WTC11 (cell line): ENCODE measurements at places on chromosomes 2 and 18. TPM values are rescaled to one million over a fixed set of nuclear protein-coding genes. Genes with fewer than 3 reads are reported as not detected.

THOC1 gene
- total RNA-seq: 51.1 to 65.8 TPM (median 52.7 TPM) in 3 replicates

UGT1A4 gene
- 0.14 to 0.22 TPM in 2 of 3 replicates, not detected in the other for total RNA-seq

CAPN13 gene
- 1.7 to 2.4 TPM (median 2.0 TPM) in 3 replicates for total RNA-seq

SATB2 gene
- total RNA-seq: 14.9 to 22.1 TPM (median 16.6 TPM) in 3 replicates

LIPG gene
- total RNA-seq: 5.5 to 6.8 TPM (median 6.1 TPM) in 3 replicates

ANKRD23 gene
- 2.5 to 4.1 TPM (median 3.2 TPM) in 3 replicates for total RNA-seq

AKAIN1 gene
- total RNA-seq: not detected in 3 replicates

CAVIN2 gene
- total RNA-seq: 0.14 to 0.28 TPM (median 0.27 TPM) in 3 replicates

APCDD1 gene
- 5.3 to 7.1 TPM (median 5.5 TPM) in 3 replicates for total RNA-seq

CRACDL gene
- total RNA-seq: 0.50 to 0.89 TPM (median 0.72 TPM) in 3 replicates

HPCAL1 gene
- total RNA-seq: 10.5 to 12.4 TPM (median 11.8 TPM) in 3 replicates

SH3BP4 gene
- 31.1 to 44.4 TPM (median 32.6 TPM) in 3 replicates for total RNA-seq

EGR4 gene
- 0.09 to 0.14 TPM (median 0.13 TPM) in 3 replicates for total RNA-seq
